ENCODE measurements at places on chromosomes 7 and 10.

GRCh38 chr7:154927624-154928125 is 75.2 kb downstream of the PAXIP1 start:
- peak; percentile 53 for DNase-seq

DNA sequence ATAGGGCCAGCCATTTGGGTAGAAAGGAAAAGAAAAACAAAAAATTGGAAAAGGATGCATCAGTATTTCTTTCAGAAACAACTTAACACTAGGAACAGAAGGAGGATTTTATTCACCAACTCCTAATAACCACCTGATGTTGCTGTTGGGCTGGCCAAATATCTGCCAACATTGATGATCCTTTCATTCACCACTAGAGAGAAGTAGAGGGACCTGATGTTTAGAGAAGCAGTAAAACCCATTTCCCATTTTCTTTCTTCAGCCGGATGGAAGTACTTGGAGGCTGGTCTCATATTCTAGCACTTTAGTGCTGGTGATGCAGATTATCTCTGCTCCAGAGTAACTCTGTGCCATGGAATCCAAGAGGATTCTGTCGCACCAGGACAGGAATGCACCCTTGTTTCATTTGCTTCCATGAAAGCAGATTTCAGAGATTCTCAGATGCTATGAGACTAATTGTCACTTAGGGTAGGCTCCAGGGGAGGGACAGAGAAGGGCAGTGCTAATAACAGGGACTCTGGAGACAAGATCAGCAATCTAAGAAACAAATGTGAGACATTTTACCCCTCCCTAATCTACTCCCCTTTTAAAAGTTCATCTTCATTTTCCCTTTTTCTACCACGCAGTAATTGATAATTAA is 3.1 kb downstream of the KLLN start:
- no peak for DNase-seq

- DNase-seq: no peak
These were observed 2.9 kb upstream of the FGL2 start for GRCh38 chr7:77202481-77202976.

DNA sequence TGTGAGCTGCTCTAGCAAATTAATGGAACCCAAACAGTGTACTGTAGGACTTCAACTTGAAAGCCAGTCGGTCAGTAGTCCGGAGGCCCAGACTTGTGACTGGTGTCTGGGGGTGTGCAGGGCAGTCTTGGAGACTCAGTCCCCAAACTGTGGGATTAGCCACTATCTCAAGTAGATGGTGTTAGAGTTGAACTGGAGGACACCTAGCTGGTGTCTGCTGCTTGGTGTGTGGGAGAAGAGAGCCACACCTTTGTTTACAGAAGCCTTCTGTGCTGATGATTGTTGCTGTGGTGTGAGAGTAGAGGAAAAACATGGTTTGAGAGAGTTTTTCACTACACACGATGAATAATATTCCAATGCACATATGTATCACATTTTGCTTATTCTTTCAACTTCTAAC is 47.4 kb downstream of the CUL2 start:
- no peak for DNase-seq

- no peak for DNase-seq
These were observed 153.7 kb downstream of the PLXNA4 start for GRCh38 chr7:132422502-132423111.

- DNase-seq: no peak
These were observed 131.5 kb downstream of the SORBS1 start for GRCh38 chr10:95429639-95430038.

- DNase-seq: no peak
These were observed 207.1 kb downstream of the KCNMA1 start for GRCh38 chr10:77430530-77430929.

DNA sequence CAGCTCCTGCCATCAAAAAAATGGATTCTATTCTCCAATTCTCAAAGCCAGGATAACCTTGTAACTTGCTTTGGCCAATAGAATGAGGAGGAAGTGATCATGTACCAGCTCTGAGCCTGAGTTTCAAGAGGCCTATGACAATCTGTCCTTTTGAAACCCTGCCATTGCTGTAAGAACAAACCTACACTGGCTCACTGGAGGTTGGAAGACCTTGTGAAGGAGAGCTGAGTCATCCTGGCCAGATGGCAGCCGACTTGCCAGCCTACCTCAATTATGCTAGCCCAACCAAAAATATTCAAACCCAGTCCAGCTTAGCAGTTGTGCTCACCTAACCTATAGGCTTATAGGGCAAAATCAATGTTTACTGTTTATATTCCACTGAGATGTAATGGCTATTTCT is 93.0 kb downstream of the HGF start:
- no peak for DNase-seq

DNA sequence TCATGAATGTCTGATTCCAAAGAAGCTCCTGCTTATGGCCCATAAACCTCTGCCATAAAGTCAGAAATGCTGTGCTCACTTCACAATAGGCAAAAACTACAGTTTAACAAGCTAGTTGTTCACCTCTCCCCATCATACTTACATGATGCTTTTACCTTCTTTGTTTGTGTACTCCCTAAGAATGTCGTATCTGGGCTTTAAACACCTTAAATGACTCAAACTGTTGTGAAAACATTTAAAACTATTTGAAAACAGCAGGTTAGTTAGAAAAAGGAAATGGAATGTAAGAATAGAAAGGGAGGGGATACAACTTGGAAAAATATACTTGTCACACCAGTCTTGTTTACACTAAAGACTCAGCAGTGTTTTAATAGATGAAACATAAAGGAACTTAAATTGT is 128.2 kb upstream of the AGR3 start:
- no peak for DNase-seq

- DNase-seq: no peak
These were observed 113.0 kb downstream of the ADAM22 start for GRCh38 chr7:88046839-88047573.

DNA sequence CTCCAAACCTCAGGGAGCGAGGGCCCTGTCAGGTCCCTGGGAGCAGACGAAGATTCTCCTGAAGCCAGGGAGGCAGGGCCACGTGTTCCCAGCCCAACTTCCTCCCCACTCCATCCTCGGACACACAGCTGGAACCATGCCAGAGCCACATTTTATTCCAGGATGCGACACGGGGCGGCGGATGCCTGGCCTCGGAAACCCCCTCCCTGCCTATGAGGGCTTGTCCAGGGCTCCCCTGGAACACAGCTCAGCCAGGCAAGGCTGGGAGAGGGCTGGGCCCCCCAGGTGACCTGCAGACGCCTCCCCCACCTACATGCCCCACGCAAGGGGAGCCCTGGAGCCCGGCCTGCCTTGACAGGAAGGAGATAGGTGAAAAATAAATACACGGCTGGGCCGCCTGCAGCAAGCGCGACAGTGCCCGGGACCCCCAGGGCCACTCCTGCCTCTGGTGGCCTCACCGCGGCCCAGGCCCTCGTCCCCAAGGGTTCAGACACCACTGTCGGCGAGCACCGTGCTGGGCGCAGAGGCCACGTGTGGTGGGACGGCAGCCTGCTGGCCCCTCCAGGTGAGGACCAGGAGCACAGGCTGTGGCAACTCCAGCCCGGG is 21.5 kb downstream of the GET4 start:
- DNase-seq: no peak

DNA sequence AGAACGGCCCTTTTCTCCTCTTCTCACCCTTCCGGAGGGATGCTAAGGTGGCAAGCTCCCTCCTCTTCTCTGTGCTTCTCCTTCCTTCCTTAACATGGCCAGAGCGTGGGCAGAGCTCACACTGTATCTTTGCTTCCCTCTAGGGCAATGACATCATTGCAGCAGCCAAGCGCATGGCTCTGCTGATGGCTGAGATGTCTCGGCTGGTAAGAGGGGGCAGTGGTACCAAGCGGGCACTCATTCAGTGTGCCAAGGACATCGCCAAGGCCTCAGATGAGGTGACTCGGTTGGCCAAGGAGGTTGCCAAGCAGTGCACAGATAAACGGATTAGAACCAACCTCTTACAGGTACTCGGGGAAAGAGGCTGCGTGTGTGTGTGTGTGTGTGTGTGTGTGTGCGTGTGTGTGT is 36.6 kb downstream of the AP3M1 start:
- no peak for DNase-seq

DNA sequence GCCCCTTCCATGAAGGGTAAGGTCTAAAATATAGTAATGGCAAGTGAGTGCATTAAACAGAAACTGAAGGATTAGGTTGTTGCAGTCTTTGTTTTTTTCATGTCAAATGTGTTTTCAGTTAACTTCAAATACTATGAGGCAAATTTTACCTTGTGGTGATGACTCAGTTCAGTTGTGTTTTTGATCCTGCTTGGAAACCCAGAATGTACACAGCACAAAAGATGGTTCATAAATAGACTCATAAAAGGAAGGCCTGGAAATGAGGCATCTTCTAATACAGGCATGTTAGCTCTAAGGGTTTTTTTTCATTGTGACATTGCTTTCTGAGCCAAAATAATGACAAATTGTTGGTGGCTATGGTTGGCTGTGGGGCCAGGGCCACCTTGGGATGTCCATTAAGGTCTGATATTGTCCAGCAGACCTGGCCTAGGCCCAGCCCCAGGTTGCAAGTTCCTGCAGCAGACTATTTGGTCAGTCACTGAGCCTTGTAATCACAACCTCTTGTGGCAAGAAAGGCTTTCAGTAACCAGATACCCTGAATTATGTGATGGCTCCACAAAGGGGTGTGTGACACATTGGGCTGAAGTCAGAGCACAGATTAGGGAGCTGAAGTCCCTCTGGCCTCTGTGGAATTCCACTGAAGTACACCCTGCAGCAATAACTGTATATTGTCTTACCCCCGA is 69.0 kb upstream of the SAMD8 start:
- DNase-seq: no peak

DNA sequence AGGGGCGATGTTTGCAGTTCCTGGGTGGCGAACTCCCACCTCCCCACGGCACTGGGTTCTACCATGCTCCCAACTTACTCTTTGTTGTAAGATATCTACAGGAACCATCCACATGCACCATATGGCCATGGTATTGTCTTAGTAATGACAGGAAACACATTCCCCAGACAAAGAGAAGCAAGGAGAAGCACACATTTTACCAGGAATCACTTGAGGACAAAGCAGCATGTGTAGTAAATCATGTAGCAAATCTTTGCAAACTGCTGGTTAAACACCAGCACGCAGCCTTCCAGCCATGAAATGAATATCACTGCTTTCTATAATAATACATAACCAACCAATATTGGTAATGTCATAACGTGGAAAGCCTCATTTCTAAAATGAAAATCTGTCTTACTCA is 101.2 kb downstream of the NRP1 start:
- no peak for DNase-seq

- DNase-seq: no peak
These were observed 33.0 kb downstream of the OR6V1 start for GRCh38 chr7:143085109-143085508.

DNA sequence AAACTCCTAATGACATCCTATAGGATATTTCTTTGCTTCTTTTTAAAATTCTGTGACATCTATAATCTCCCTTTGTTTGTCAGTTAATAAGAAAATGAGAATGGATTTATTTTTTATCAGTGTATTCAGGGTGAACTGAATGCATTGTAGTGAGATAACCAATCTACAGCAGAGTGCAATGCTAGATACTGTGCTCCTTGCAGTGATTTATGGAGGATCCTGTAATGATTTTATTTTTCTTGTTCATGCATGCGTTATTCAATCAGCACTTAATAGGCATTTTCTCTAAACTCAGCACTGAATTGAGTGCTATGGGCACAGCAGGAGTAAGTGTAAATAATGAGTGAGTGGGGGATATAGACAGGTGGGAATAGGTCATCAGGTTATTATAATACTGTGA is 253.9 kb downstream of the CDK14 start:
- no peak for DNase-seq

DNA sequence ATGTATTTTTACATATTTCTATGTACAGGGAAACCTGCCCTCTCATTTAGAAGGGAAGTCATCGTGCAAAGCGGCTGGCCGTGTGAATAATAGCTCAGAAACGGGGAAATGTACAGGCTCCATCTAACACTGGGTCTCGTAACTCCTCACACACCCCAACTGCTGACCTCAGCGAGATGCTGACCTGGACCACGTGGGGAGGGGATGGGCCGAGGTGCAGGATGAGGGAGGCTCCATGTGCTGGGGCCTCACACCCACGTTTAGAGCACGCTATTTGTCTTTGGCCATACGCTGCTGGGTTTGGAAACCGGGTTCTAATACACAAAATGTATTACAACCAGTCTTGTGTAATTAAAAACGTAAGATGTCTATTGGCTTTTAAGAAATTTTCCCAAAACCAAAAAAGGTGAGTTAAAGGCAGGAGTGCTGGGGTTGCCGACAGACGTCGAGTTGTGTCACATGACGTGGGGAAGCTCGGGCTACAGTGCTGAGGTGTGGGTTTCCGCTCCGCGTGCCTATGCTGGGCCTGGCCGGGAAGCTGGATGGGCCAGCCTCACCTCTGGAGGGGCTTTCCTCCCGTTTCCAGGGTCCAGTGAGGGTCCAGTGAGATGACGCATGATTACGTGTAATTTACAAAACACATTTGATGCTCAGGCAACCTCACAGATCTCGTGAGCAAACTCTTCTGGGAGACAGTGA is 215.6 kb downstream of the DNAJB6 start:
- DNase-seq: no peak

GRCh38 chr7:131945957-131946544 is 389.6 kb upstream of the PODXL start:
- no peak for DNase-seq

DNA sequence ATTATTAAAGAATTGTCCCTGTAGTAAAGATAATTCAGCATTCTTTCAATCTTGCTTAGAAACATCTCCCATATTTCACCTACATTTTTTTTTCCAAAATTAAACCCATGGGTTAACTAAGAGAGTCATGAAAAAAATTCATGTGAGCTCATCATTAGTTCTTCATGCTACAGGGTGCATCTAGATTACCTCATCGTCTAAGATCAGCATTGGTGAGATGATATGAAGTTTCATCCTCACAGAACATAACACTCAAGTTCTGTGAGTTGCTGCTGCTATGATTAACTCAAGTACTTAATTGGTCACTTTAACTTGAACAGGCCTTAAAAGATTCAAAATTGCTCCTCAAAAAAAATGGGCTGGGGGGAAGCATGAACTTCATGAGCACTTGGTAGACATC is 50.0 kb downstream of the RAB11FIP2 start:
- DNase-seq: no peak

DNA sequence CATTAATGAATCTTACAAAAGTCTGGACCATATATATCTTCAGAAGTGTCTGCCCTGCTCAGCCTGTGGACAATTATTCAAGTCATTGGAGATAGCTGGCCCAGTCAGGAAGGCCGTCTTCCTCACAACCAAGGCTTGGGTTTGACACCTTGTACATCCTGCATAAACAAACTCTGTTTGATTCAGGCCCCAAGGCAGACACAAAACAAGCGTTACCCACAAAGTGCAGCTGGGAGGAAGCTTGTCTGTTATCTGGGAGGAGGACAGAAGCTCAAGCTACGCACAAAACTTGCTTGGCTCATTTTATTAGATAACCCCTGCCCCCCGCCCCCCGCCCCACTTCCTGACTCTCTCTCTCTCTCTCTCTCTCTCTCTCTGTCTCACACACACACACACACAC is 166.9 kb upstream of the WDR11 start:
- no peak for DNase-seq

- DNase-seq: no peak
These were observed 1.4 kb downstream of the RBP3 start for GRCh38 chr10:47349516-47349915.

- no peak for DNase-seq
These were observed 16.7 kb downstream of the RET start for GRCh38 chr10:43093423-43094076.

- DNase-seq: no peak
These were observed 58.6 kb upstream of the ABCB4 start for GRCh38 chr7:87534072-87534471.
